ENCODE measurements at places on chromosomes 6 and 20. TPM values are rescaled to one million over a fixed set of nuclear protein-coding genes. Genes with fewer than 3 reads are reported as not detected.

DNA sequence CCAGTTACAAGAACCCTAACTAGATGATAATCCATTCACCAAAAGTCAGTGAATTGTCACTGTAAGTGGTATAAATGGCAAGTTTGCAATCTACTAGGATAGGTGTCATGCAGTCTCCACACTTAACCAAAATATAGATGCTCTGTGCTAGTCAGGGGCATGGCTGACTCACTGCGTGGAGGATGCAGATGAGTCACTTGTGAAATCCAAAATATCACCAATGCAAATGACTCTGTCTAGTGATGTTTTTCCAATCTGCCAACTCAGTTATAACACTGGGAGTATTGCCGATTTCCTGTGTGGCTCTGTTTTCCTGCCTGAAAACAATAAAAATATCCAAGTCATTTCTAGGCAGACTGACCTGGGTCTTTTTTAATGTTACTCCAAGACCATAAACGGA, 47.8 kb upstream of the NRSN1 start:
- DNase-seq, result no peak

GRCh38 chr6:27251112-27251605, 3.7 kb downstream of the PRSS16 start:
- peak; percentile 76 for DNase-seq

- DNase-seq, result no peak
Measured at GRCh38 chr6:140541288-140541687, 1166.8 kb upstream of the CITED2 start.

- DNase-seq, result no peak
Measured at GRCh38 chr6:152701081-152701862, 3.6 kb downstream of the MYCT1 start.

The CALHM6 gene
- polyA plus RNA-seq, result 7.8 TPM

The PRR18 gene
- polyA plus RNA-seq, result 11.3 TPM

The GSTA2 gene
- polyA plus RNA-seq, result 24.0 TPM

The PTPRA gene
- 52.7 TPM for polyA plus RNA-seq

The GUCA1A gene
- polyA plus RNA-seq, result 0.49 TPM

The RAET1L gene
- polyA plus RNA-seq, result not detected

Measured in large intestine (tissue), 12 donors.